ENCODE measurements at places on chromosomes 2 and 18.

- no peak for DNase-seq
These were observed 3.6 kb downstream of the UCN start for GRCh38 chr2:27304488-27305240.

DNA sequence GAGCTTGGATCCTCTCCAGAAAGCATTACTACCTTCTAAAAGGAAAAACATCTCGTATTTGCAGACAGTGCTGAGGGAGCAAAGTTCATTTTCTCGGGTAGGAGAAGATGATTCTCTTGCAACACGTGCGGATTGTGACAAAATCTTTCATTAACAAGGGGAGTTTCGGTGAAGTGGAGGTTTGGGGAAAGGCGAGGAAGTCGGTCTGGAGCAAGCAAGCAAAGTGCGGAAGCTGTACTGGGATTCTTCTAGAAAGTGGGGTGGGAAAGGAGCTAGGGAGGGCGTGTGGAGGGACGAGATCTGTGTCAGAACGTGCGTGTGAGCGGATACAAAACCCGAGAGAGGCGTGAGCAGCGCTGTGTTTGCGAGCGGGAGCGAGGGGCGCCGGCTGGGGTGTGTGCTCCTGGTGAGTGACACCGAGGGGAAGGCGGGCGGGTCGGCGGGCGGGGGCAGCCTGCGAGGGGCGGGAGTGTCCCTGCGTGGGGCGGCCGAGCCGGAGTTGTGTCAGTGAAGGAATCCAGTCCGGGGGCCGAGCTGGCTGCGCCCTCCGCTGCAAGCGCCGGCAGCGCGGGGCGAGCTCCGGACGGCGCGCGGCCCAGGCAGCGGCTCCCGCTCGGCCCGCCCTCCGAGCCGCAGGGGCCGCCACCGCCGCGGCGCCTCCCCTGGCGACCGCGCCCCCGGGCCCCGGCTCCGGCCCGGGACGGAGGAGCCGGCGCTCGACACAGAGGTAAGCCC lies at the start of gene SPATS2L:
SPATS2L (plus strand) TSS at position 498 of the 735 bp plus-strand sequence. CDS start 82,552 bp downstream, outside the sequence.
- DNase-seq: peak; percentile 20

- no peak for DNase-seq
These were observed 83.7 kb upstream of the GALNT5 start for GRCh38 chr2:157173740-157174184.

- no peak for DNase-seq
These were observed 193.7 kb downstream of the INO80D start for GRCh38 chr2:205892251-205892655.

- DNase-seq: no peak
These were observed 37.5 kb upstream of the NEB start for GRCh38 chr2:151771599-151772358.

DNA sequence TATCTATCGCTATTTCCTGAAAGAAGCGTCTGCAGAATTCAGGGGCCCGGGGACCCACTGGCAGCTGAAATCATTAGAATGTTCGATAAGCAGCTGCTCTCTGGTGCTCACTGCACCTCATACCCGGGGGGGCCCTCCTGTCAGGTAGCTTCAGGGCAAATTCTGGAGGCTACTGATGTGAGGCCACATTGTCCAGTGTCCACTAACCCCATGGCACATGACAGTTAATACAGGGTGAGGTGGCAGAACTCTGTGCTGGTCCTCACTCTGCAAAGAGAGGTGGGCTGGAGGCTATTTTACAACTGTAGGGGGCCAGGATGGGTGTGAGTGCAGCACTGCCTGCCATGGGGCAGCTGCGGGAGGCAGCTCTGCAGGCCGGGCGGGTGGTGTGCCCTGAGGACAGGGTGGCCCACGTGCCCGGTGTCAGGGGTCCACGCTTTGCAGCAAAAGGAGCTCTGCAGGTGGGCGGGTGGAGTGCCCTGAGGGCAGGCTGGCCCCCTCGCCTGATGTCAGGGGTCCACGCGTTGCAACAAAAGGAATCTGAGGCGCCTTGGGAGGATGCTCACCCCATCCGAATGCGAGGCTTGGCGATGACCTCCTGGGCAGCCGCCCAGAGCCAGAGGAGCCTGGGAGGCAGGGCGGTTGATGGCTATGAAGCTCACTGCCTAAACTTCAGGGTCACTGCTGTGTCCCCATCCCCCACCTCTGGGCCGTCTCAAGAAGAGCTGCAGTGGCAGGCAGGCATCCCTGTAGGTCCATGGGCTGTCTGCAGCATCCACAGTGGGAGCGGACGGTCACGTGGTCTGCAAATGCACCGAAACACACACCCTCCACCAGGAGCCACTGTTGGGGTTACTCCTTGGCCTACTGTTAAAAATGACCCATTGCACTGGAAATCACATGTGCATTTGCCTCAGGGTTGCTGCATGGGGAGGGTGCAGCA lies 207.0 kb upstream of the SALL3 start:
- DNase-seq: no peak

DNA sequence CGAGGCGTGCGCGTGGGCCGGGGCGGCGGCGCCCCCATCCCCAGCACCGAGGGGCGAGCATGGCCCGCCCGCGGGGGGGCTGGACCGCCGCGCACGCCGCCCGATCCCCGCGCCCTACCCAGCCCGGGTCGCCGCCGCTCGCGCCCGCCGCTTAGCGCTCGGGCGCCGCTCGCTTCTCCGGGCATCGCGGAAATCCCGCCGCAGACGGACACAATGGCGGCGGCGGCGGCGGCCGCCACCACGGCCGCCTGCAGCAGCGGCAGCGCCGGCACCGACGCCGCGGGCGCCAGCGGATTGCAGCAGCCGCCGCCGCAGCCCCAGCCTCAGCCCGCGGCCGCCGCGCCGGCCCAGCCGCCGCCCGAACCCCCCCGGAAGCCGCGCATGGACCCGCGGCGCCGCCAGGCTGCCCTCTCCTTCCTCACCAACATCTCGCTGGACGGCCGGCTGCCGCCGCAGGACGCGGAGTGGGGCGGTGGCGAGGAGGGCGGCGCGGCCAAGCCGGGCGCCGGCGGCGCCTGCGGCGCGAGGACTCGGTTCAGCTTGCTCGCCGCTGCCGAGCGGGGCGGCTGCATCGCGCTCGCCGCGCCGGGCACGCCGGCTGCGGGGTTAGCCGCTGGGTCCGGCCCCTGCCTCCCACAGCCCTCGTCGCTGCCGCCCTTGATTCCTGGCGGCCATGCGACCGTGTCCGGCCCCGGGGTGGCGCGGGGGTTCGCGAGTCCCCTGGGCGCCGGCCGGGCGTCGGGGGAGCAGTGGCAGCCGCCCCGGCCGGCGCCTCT lies 453 bp downstream of the CABLES1 start:
- DNase-seq: no peak

- no peak for DNase-seq
These were observed 5.2 kb downstream of the PARD6G start for GRCh38 chr18:80241919-80242777.

GRCh38 chr2:233349005-233349998 lies 5.0 kb upstream of the DGKD start:
- no peak for DNase-seq

DNA sequence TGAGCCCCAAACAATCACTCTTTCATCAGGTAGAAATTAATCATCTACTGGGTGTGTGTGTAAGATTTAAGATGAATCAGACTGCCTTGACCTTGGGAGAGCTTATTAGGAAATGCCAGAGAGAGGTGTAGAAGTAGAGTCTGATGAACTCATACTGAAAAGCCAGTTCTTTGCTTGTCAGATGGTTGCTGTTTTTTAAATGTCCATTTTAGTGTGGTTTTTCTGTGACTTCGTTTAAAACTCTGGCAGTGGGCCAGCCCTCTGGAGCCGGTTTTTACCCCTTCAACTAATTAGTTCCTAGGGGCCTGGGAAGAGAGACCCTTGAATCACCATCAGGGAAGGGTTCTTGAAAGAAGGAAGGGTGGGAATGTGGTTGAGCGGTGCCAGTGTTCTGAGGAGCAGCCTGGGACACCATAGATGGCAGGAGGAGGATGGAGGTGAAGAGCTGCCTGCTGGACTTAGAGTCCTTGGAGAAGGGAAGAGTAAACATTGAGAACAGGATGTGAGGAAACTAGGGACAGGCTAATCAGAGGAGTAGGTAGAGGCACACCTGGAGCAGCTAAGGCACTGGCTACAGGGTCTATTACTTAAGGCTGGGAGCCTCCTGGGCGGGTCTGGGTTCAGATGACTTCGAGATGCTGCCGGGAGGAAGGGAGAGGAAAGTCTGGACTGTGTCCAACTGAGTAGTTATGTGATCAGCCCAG lies 66.1 kb downstream of the LRRFIP1 start:
- DNase-seq: no peak

DNA sequence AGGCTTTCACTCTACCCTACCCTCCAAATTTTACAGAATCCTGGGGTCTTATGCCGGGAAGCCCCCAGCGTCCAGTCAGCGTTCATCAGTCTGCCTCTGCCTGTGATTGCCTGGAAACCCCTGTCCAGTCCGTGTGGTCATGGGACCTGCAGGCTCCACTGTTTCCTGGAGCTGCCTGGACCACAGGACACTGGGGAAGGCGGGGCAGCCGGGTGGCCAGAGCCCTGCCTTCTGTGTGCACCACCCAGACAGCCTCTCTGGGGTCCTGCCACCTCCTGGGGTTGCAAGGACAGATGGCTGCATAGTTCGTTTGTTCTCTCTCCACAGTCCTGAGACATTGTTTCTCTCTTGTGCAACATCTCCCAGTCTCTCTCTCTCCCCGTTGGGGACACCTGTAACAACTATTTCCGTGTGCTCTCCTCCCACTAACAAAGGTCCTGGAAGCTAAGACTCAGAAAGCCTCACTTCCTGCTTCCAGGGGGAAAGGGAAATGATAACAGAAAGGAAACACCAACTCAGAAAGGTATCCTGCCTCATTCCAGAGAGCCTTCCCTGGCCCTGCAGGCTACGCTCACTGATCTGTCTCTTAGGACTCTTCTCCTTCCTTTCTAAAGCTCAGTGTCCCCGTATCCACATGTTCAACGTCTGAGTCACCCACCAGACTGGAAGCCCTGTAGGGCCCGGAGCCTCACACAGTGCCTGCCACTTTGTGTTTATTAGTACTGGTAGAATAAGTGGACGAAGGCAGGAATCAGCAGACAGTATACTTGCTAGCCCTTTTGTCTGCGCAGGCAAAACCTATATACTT lies 192.8 kb upstream of the RAB12 start:
- DNase-seq: no peak

- no peak for DNase-seq
These were observed 539.5 kb downstream of the RNF144A start for GRCh38 chr2:7456762-7457161.

DNA sequence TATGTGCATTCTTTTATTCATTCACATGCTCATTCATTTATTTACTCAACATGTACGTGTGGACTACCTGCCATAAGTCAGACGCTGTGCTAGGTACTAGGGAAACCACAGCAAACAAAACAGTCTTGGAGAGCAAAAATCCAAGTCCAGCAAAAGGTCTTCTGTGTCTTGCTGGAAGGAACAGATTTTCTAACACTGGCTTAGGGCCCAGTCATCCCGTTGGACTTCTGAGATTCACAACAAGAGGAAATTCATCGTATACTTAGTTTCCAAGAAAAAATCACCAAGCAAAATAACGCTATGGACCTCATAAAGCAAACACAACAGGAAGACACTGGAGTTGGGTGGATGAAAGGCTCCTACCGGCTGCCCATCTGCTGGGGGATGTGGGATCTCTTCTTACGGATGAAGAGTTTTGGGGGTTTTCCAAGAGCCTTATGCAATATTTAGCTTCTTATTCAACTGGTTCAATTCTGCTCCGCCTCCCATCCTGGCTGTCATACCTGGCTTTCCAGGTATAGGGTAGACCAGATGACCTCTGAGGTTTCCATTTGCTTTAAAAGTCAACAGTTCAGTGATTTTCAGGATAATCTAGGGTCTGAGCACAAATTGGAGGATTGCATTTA lies 262.7 kb downstream of the HAUS1 start:
- DNase-seq: no peak

- DNase-seq: no peak
These were observed 58.5 kb upstream of the MSH6 start for GRCh38 chr2:47724221-47724981.

DNA sequence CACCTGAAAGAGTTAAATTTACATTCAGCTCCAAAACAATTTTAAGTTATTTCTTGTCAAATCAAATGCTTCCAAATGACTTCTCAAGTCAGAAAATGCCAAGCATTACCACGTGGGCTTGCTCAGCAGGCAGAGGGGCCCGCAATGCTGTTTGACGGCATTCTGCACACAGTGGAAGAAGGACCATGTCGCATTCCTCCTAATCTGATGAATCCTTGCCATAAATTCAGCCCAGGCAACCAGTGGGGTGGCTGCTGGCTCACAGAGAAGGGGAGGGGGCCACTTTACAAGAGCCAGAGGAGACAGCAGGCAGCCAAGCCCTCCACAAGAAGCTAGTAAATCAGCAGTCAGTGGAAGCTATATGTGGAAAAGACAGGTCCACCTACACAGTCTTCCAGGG lies 56.7 kb downstream of the OSR1 start:
- DNase-seq: no peak

GRCh38 chr2:226578879-226579278 lies 220.7 kb downstream of the IRS1 start:
- no peak for DNase-seq

DNA sequence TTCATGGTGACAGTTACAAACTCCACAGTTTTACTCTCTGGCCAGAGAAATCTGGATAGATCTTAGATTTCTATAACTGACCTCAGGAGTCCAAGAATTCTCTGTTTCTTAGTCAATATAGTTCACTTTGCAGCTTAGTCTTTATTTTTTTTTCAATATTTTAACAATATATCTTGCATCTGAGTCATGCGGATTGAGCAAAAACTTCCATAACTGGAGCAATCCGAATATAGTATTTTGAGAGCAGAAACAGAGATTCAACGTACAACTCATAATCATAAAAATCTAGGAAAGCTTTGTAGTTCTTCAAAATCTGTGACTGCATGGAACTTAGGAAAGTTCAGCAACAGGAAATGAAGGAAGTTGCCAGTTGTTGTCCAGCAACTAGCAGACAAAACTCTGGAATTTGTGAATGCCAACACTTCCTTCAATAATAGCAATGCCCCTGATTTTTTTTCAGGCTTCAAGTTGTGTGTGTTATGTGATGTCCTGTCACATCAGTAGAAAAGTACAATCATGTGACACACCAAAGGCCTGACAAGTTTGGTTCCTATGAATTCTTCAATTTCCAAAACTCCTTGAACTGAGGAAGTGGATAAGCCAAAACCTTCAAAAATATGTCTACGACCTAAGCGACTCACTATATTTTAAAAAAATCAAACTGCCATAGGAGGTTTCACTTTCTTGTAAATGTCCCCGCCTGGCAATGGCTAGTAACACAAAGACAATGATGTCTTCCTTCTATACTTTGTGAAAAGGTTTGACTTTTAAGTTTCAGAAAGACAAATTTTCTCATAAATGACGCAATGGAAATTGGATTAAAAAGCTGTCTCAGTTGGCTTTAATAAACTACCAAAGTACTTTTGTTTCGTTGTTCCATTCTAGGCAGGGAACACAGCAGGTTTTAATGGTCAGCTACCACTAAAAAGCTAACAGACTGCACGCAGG lies 510.6 kb downstream of the ERBB4 start:
- no peak for DNase-seq

GRCh38 chr2:171320208-171320621 lies 113.6 kb downstream of the METTL8 start:
- DNase-seq: no peak
